H9 (cell line): ENCODE measurements at places on chromosomes 16 and 17. TPM values are rescaled to one million over a fixed set of nuclear protein-coding genes. Genes with fewer than 3 reads are reported as not detected.

Gene SYT17
- 2.6 and 3.0 TPM in 2 replicates for total RNA-seq

- DNase-seq: no peak
Observed at GRCh38 chr16:89015271-89015859, 38.4 kb upstream of the CBFA2T3 start.

Gene MYH8
- not detected in 2 replicates for total RNA-seq

Gene REXO5
- 6.7 and 7.6 TPM in 2 replicates for total RNA-seq

GRCh38 chr17:20988896-20989295 lies 53.9 kb downstream of the USP22 start:
- DNase-seq: no peak

DNA sequence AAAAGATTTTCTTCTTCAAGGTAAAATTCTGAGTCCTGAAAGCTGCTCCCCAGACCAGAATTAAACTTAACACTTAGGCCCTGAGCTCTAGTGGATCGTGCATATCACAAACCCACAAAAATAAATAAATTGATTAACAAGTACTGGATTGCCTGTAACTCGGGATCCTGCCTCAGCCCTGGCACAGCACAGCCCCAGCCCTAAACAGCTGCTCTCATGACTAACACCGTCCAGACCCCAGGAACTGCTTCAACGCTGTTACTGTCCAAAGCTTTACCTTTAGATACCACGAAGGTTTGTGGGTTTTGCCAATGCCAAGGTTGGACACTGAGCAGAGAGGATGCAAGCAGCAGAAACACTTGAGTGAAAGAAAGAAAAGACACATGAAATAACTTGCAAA lies 172.5 kb downstream of the COPRS start:
- DNase-seq: no peak

GRCh38 chr16:67451061-67451703 lies 20.3 kb downstream of the HSD11B2 start:
- DNase-seq: no peak

Gene CUEDC1
- 6.5 and 7.3 TPM in 2 replicates for total RNA-seq

Gene TEX14
- total RNA-seq: 0.31 and 0.55 TPM in 2 replicates

DNA sequence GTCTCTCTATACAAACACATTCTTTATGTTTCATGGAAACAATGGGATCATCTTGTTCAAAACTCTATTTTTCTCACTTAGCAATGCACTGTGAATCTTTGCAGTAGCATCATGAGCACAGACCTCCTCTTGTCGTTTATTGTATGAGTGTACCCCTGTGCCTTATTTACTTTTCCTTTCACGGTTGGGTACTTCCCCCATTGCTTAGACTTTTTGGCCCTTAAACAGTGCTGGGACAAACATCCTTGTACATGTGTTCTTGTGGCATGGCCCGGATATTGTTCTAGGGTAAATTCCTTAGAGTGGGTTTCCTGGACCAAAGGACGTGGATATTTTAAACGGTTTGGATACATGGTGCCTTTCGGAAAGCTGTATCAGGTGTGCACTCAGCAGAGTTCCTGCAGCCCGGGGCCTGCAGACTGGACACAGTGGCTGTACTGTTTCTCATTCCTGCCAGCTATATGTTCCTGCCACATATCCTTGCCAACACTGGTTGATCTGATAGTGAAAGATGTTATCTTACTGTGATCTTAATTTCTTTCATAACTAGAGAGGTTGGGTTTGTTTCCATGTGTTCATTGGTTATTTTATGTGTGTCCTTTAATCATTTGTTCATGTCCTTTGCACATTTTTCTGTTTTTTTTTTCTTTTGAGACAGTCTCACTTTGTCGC lies 111.1 kb downstream of the OR1D5 start:
- DNase-seq: peak; percentile 16

DNA sequence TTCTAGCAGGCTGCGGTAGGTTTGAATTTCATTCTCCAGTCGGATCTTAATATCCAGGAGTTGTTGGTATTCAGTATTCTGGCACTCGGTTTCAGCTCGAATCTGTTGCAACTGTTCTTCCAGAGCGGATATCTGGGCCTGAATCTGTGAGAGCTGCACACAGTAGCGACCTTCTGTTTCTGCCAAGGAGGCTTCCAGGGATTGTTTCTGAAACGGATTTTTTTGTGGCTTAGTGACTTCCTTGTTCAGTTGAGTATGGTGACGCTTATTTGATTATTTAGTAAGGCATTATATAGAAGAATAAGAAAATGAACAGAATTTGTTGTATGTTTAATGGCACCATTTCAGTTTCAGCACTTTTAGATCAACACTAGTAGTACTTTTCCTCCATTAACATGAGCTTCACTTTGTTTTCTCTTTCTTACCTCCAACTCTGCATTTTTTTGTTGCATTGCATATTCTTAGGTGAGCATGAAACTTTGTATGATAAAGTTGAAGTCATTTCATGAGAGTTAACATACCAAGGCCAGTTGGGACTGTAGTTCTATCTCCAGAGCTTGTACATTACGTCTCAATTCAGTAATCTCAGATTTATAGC lies 2.8 kb downstream of the KRT10 start:
- no peak for DNase-seq

GRCh38 chr16:23280483-23280967 lies 21.6 kb upstream of the SCNN1B start:
- DNase-seq: no peak

Gene ELMO3
- 8.6 and 9.1 TPM in 2 replicates for total RNA-seq

Gene OTOP3
- total RNA-seq: not detected in 2 replicates

DNA sequence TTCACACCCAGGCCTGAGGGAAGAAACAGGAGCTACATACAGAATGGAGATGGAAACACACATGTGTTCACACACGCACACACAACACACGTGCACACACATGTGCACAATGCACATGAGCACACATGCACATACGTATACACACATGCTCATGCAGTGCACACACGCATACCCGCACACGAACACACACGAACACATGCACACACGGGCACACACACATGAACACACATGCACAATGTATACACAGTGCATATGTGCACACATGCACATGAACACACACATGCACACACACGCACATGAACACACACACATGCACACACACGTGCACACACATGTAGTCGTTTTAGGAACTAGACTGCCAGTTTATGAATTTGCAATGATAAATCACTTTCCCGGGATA lies 49.3 kb upstream of the CDR2 start:
- no peak for DNase-seq

GRCh38 chr17:73586921-73587602 lies 57.2 kb downstream of the SDK2 start:
- no peak for DNase-seq

DNA sequence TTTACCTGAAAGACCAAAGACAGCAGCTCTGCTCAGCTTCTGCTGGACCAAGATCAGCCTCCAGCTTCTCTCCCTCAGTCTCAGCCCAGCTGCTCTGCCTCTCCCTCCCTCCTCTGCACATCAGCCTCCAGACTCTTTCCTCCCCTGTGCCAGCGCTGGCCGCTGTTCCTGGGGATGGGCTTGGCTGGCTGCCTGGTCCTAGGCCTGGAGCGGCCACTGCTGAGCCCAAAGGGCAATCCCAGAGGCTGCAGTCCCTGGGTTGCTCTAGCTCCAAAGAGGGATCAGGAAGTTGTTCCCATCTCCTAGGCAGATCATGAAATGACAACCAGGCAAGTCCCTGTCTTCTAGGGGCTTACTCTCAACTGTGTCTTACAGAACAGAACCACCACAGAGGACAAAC lies 31.3 kb downstream of the DCUN1D3 start:
- DNase-seq: no peak

GRCh38 chr17:71224824-71225575 lies 895.8 kb upstream of the SOX9 start:
- no peak for DNase-seq

DNA sequence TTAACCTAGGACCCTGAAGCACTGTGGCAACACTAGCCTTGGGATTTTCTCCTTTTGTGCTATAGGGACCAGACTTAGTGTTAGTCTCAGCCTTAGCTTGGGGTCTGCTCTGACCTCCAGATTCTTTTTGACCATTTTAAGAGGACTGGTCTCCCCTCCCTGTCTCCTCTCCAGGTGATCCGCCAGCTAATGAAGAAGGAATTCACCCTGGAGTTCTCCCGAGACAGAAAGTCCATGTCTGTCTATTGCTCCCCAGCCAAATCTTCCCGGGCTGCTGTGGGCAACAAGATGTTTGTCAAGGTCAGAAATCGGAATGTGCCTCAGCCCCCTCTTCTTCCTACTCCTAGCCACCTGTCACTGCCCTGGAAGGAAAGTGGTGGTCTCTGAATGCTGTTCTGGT lies 19.5 kb downstream of the ATP2A1 start:
- DNase-seq: no peak

DNA sequence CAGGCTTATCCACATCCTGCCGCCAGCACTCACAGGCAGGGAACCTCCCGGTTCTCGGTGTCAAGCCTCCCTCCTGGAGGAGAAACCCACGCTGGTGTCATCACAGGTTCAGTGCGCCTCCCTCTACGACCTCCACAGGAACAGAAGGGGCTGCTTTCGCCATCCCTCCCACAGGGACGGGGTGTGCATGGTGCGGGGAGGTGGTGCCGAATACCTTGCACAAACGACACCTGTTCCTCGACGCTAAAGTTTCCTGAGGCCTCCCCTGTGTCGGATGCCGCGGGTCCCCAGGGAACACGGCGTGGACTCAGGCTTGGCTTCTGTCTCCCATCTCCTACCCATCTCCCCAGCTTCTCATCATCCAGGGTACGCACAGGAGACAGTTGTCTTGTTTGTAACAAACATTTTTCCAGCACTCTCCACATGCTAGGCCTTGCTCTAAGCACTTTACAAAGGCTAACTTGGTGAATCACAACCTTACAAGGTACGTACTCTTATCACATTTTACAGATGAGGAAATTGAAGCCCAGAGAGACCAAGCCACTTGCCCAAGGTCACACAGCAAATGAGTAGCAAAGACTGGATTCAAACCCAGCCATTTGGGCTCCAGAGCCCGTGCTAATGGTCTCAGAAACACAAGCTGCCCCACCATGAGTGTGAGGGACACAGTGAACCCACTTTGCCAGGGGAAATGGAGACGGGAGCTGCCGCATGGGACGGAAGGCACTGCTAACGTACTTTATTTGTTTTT lies 271.6 kb downstream of the C16orf95 start:
- no peak for DNase-seq

GRCh38 chr17:31967648-31968047 lies 30.8 kb downstream of the SUZ12 start:
- DNase-seq: no peak

- no peak for DNase-seq
Observed at GRCh38 chr16:53849585-53849984, 145.6 kb downstream of the FTO start.

Gene AANAT
- 0.15 and 0.55 TPM in 2 replicates for total RNA-seq

GRCh38 chr17:32684087-32684958 lies 192.6 kb downstream of the MYO1D start:
- no peak for DNase-seq

- no peak for DNase-seq
Observed at GRCh38 chr16:49970797-49971431, 54.1 kb upstream of the CNEP1R1 start.

DNA sequence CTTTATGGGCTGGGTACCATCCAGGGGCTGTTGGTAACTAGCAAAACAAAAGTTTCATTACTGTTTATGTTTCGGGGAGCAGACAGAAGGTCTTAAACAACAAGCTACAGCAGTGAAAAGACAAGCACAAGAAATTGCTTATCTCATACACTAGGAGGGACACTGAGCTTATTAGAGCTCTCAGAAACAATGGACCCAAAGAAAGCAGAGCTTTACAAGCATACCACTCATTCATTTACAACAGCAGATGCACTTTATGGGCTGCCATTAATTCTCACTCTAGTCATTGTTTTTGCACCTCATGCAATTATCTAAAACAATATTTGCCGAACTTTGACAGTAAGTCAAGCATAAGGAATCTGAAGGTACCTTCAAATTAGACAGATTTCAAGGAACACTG lies 10.0 kb downstream of the KRT16 start:
- DNase-seq: no peak

DNA sequence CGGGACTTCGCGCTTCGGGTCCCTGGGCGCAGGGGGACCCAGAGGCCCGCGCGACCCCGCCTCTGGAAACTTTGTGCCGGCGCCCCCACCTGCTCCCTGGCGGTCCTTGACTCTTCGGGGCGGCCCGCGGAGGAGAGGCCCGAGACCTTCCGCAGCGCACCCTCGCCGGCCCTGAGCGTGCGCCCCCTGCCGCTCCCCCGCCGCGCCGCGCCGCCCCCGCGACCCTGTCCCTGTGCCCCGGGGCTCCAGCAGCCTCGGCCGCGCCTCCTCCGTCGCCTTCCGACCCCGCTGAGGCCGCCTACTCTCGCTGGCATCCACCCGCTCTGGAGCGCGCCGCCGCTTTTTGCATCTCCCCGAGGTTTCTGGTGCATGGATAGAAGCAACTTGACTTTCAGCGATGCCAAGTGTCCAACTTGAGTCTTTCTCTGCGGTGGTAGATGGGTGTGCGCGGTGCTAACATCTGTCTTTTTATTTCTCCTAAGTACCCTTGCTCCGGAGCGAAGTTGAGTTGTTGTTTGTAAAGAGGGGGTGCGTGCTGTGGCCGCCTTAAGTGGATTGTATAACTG lies 414 bp downstream of the DUSP14 start:
- DNase-seq: peak; percentile 80

DNA sequence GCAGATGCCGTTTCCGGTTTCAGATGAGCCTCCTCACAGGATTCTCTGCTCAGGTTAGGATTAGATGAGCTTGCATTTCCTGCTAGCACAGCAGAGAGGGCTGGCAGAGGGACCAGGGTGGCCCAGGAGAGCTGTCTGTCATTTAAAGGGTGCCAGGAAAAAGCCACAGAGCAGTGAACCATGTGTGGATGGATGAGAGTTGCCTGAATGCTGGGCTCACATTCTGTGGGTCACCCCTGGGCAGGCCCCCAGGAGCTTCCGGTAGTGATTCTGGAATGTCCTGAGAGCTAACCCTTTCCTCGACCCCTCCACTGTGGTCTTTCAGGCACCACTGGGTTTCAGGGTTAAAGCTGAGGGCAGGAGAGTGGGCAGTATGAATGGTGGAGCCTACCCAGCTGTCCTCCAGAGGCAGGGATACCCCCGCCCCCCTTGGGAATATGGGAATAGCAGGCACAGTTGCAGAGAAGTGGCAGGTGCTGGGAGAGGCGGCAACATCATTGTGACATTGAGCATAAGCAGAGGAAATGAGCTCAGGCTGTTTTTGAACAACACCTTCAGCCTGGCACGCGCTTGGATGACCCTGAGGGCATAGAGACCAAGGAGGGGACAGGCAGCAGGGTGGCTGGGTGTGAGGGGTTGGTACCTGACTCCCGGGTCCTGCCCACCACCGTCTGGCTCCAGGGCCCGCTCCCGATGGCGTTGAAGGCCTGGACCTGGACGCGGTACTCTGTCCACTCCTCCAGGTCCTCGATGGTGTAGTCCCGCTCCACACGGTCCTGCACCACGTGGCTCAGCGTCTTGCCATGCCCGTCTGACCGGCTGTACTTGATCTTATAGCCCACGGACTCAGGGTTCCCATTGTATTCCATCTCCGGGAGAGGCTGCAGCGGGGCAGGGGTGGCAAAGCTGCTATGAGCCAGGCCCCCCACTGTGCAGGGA lies 83.0 kb upstream of the CDC42EP4 start:
- peak; percentile 37 for DNase-seq
